ENCODE measurements at places on chromosomes 6 and 20. TPM values are rescaled to one million over a fixed set of nuclear protein-coding genes. Genes with fewer than 3 reads are reported as not detected.

SCRT2 gene
- not detected for total RNA-seq

PROKR2 gene
- not detected for total RNA-seq

GFRAL gene
- not detected for total RNA-seq

DCDC2 gene
- total RNA-seq, result 0.44 TPM
